Suppressor macrophage treated with lipopolysaccharide for 1 hour (primary cell): ENCODE measurements at places on chromosomes 2 and 18.

- DNase-seq = no peak
These were observed 446 bp downstream of the COPS9 start for GRCh38 chr2:240135706-240136012.

DNA sequence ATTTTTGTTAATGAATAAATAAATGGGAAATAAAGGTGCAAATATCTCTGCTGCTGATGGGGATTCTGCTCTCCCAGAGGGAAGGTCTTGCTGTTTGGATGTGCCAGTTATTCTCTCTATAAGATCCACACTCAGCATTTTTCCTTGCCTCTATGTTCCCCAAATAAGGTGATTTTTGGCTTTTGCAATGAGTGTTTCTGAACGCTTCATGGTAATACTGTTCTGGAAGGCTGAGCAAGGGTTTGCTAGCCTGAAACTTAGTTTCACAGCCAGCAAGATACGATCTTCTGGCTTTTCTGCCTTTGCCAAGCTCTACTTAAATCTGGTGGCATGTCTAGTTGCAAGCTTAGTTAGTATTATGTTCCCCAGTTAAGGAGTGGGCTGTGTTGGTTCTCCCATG lies 114.6 kb downstream of the LPIN1 start:
- no peak for DNase-seq

- DNase-seq = peak; percentile 22
These were observed 1.3 kb downstream of the EML6 start for GRCh38 chr2:54724560-54725342.

DNA sequence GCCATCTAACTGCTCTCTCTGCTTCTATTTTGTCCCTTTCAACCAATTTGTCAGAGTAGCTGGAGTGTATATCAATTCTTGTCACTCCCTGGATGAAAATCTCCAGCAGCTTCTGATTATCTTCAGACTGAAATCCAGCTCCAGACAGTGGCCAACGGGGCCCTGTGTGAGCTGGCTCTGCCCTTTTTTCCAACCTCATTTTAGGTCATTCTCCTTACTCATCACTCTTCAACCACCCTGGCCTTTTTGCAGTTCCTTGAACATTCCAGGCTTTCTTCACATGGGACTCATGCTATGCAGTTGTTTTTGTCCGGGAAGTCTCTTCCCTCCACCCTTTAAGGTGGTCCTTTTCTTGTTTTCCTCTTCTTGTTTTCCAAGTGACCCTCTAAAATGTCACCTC lies 15.4 kb upstream of the FAP start:
- DNase-seq = peak; percentile 71

- no peak for DNase-seq
These were observed 2.3 kb upstream of the MAL start for GRCh38 chr2:95023222-95023597.

DNA sequence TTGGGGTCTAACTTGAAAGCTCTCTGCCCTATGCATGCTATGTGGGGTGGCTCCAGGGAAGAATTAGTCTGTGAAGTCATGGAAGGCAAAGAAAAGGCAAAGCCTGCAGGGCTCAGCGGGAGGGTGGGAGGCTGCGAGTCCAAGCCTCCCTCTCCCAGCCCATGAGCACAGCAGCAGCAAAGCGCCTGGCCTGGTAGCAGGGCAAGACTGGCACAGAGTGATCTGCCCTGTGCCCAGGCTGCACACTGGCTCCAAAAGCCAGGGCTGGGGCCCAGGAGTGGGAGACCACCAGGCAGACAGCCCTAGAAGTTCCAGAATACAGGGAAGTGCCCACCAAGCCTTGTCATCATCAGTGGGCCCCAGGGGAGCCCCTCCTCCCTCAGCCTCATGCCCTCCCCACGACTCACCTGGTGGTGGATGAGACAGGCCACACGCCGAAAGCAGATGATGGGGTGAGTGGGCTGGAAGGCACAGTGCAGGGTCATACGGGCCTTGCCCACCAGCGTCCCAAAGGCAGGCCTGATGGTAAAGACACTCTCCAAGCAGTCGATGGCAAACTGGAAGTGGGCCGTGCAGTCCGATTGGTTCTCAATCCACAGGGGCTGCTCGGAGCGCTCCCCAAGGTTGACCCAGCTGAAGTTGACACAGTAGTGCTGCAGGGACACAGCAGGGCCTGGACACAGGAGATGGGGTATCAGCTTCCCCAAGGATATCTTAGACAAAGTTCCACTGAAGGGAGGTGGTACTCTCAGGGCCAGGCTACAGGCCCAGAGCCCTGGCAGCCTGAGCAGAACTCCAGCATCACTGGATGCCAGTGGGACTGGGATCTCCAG lies 12.1 kb downstream of the CFAP65 start:
- no peak for DNase-seq

DNA sequence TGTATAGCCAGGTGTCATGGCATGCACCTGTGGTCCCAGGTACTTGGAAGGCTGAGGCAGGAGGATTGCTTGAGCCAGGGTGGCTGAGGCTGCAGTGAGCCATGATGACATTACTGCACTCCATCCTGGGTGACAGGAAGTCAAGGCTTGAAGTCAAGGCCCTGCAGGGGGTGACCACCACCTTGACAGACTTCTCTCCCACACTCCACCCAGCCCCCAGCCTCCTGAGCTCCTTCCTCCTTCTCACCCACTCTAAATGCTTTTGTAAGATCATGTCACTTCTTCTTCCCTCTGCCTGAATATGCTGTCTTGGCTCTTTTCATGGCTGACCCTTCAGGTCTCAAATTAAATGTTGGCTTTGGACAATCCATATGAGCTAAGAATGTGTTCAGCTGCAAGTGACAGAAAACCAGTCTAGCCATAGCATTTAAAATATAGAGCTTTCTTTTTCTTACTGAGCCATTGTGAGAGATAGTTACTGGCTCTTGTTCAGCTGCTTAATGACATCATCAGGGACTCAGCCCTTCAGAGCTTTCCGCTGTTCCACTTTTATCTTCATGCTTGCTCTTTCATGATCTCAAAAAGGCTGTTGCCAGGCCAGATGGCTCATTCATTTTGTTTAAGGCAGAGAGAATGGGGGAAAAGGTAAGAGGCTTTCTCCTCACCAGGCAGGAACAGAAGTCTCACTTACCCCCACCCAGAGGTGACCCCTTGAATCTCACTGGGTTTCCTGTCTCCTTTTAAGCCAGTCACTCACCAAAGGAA lies 36.7 kb upstream of the TTC39C start:
- DNase-seq = peak; percentile 78

GRCh38 chr2:174561283-174561971 lies 36.2 kb downstream of the WIPF1 start:
- no peak for DNase-seq
